Thyroid gland (tissue), 4 donors: ENCODE measurements at places on chromosomes 13 and 19. TPM values are rescaled to one million over a fixed set of nuclear protein-coding genes. Genes with fewer than 3 reads are reported as not detected.

N4BP2L2 gene
- total RNA-seq = 633 TPM

ZNF560 gene
- not detected for total RNA-seq

SSC5D gene
- total RNA-seq = 2.1 TPM

NLRP12 gene
- 0.59 TPM for total RNA-seq

CLC gene
- total RNA-seq = not detected

NLRP4 gene
- not detected for total RNA-seq

KLK3 gene
- total RNA-seq = not detected

ZNF709 gene
- 9.4 TPM for total RNA-seq

VAV1 gene
- 4.3 TPM for total RNA-seq

SLC6A16 gene
- 0.24 TPM for total RNA-seq

TICAM1 gene
- total RNA-seq = 5.2 TPM

CAMSAP3 gene
- 9.0 TPM for total RNA-seq

CD37 gene
- total RNA-seq = 3.0 TPM

PCSK4 gene
- total RNA-seq = 6.9 TPM

TMPRSS9 gene
- total RNA-seq = not detected

VSTM2B gene
- not detected for total RNA-seq

CEACAM3 gene
- not detected for total RNA-seq

MTUS2 gene
- 1.0 TPM for total RNA-seq

PODNL1 gene
- 0.63 TPM for total RNA-seq

CCDC169 gene
- total RNA-seq = 4.0 TPM

GPR183 gene
- total RNA-seq = 9.7 TPM

NKPD1 gene
- total RNA-seq = 1.3 TPM

FPR3 gene
- 1.6 TPM for total RNA-seq

ZNF613 gene
- 12.3 TPM for total RNA-seq

LONP1 gene
- total RNA-seq = 45.0 TPM

SHISA7 gene
- not detected for total RNA-seq

CEACAM7 gene
- not detected for total RNA-seq
